ENCODE measurements at places on chromosomes 5 and 9.
A peak's percentile ranks its signal among the peaks of the same experiment; 100 is the strongest.

DNA sequence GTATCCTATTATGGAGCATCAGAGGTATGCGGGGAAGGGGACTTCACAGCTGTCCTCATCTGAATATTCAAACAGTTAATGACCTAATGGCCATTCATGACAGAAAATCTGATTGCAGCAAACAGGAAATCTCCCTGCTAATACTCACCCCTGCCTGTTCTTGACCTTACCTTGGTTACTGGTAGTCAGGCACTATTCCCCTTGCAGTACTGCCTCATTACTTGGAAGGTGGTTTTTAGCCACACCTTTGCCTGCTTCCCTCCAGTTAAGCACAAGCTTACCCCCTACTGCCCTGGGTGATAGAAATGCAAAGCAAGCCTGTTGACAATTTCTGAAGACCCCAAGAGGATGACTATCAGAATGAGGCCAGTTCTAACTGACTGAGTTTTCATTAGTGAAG, 332.4 kb downstream of the NTRK2 start:
- DNase-seq, result no peak

GRCh38 chr5:33905381-33905780, 13.6 kb upstream of the ADAMTS12 start:
- DNase-seq, result no peak

DNA sequence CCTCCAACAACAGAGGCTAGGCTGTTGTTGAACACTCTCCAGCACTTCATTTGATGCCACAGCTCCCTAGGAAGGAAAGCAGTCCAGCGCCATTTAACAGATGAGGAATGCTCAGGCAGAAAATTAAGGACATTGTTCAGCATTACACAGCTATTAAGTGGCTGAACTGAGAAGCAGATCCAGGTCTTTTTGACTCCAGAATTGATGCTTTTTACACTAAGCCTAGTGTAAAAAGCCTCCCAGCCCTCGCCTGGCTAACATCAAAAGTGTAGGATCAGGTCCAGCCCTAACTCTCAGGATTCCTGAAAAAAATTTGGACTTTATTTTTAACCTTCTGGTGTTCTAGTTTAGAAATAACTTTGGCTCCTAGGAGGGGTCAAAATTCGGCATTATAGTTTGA, 106.4 kb upstream of the SMC5 start:
- DNase-seq, result no peak

- DNase-seq, result no peak
Measured at GRCh38 chr9:74847478-74848152, 40.1 kb downstream of the TRPM6 start.

DNA sequence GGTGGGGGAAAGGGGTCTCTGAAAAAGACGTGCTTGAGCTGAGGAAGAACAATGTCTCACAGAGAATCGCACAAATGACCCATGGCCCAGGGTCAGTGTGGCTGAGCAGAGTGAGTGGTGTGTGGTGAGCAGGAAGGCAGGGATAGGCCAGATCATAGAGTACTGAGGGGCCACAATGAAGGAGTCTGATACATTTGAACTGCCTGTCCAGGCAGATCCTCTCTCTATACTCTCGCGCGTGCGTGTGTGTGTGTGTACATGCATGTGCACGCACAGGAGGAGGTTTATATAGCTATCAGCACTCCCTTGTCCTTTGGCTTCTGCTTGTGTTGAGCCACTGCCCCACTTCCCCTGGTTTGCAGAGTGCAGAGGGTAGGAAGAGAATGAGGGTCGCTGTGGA, 294.0 kb downstream of the ZNF608 start:
- no peak for DNase-seq

DNA sequence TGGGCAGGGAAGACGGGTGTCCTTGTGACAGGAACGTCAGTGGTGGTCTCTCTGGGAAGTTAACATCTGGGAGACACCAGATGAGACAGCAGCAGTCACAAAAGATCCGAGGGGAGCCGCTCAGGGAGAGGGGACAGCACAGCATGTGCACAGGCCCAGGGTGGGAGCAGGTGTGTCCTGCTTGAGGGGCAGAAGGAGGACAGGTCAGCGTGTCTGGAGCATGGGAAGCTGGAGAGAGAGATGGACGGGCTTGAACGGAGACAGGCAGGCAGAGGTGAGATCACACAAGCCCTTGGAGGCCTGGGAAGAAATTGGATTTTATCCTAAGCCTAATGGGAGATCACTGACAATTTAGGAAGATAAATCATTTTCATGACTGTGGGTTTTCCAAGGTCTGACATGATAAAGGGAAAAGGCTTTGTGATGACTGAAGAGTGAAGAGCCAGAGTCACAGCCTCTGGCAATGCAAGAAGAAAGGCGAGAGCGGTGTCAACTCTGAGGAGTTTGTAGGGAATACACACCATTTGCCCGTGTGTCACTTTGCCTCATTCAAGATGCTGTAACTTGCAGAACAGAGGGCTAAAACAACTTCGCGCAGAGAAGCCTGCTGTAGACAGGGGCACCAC, 88.3 kb downstream of the FSTL4 start:
- no peak for DNase-seq

GRCh38 chr5:176700239-176700847, 53.1 kb downstream of the TSPAN17 start:
- no peak for DNase-seq

DNA sequence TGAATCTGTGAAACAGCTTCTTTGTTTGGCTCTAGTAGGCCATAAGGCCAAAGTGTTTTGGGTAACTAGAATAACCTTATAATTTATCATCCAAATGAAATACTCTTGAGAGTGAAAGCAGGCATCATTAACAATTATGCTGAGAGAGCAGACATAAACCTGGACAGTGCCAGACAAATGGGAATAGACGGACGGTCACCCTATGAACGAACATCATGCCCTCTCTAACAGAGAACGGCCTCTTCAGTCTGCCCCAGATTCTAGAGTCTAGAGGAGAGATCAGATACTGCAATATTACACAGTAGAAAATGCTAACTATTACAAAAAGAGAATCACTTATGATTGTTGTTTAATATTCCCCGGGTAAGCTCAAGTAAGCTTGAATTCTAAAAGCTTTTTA, 68.5 kb downstream of the APBA1 start:
- no peak for DNase-seq

DNA sequence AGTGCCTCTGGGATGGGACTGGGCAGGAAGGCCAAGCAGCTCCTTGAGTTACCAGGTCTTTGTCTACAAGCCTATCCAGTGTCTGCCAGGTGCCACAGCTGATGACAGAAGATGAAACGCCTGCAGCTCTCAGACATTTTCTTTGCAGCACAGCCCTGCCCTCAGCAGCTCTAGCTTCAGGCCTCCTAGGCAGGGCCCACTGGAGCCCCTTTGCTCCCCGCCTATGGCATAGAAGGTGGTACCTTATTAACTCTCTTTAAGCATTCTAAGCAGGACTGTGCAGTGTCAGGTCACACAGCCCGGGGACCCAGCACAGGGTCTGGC, 1.3 kb upstream of the SKP1 start:
- no peak for DNase-seq

DNA sequence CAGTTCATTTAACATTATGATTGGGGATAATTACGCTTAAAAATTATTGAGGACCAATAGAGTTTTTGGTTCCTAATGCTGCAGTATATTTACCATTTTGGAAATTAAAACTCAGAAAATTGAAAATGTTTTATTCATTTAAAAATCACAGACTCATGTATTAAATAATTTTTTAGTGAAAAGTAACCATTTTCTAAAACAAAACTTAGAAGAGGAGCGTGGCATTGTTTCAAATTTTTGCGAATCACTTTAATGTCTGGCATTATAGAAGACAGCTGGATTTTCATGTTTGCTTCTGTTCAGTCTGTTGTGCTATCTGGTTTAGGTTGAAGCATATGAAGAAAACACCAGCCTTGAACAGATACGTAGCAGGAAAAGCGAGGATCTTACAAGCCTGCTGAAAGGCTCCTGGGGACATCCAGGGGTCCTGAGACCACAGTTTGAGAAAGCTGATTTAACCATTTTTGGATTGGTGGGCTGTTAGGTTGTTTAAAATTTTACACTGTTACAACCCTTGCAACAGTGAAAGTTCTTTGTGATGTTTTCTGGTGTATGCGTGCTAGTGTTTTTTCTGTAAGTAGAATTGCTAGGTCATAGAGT, 1.6 kb downstream of the ZFYVE16 start:
- no peak for DNase-seq

DNA sequence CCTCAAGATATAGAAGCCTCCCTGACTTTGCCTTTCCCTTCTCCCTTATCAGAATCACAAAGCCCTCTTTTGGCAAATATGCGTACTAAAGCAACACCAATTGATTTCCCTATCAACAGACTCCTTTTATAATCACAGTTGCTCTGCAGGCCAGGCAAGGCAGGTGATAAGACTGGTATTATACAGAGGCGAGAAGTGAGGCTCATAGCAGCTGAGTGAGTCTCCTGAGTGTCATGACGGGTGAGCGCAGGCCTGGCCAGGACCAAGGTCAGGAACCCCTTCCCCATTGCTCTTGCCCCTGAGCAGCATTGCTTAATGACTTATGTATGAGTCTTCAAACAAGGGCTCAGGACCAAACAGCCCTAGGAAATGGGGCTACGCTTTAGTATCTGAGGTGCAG, 70.8 kb downstream of the FBXO38 start:
- no peak for DNase-seq

DNA sequence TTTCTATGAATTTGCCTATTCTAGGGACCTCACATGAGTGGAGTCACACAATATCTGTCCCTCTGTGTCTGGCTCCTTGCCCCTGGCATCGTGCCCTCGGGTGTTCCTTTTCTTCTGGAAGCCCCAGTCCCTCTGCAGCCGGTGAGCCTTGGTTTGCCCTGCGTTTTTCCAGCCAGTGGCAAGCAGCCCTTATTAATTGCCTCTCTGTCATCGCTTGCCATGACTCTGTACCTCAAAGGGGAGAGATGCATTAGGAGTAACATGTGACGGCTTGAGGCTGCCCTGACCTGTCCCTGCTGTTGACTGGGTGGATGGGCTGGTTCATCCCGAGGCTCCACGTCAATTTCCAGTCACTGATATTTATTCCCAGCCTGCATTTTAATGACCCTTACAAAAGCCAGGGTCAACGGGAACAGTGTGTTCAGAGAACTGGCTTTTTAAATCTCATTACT, 87.3 kb downstream of the CFAP90 start:
- no peak for DNase-seq

DNA sequence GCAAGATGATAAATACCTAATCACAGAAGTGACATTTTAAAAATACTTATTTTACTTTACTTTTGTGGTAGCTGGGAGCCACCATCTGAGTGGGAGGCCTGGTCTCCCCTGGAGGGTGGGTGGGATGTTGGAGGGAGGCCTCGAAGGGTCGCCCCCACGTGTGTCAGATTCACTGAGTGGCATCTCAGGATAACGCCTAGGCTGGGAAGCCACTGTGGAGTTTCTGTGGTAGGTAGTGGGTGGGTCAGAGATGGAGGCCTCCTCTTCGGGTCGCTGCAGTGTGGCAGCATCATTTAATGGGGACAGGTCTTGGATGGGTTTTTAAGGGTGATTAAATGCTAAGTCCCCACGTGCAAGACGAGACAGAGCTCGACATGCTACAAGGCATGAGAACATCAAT, 1154.8 kb upstream of the CDH18 start:
- no peak for DNase-seq

GRCh38 chr5:149727336-149728035, 2.6 kb upstream of the PPARGC1B start:
- DNase-seq, result peak; percentile 53

DNA sequence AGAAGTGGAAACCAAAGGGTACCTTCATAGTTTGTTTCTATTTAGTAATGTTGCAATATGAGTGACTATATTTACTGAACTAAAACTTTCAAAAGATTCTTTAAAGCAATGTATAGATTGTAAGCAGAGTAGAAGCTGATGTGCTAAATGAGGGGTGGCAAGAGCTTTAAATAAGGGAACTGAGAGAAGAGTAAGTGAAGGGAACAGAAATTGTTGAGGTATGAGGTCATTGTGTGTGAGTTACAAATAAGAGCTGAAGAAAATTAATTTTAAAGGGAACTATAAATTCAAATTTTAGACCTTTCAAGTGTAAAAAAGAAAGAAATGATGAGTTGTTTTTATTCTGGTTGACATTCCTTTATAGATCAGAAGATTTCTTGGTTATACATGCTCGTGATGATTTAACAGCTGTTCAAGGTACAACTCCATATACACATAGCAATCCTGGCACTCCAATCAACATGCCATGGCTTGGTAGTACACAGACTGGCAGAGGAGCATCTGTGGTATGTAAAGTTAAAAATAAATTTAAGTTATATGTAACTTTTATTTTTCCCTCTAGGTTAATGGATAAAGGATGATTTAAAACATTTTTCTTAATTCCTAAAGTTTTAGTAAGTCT, 135.1 kb upstream of the TNFAIP8 start:
- DNase-seq, result no peak

- DNase-seq, result no peak
Measured at GRCh38 chr5:32936329-32936728, 225.2 kb downstream of the NPR3 start.

DNA sequence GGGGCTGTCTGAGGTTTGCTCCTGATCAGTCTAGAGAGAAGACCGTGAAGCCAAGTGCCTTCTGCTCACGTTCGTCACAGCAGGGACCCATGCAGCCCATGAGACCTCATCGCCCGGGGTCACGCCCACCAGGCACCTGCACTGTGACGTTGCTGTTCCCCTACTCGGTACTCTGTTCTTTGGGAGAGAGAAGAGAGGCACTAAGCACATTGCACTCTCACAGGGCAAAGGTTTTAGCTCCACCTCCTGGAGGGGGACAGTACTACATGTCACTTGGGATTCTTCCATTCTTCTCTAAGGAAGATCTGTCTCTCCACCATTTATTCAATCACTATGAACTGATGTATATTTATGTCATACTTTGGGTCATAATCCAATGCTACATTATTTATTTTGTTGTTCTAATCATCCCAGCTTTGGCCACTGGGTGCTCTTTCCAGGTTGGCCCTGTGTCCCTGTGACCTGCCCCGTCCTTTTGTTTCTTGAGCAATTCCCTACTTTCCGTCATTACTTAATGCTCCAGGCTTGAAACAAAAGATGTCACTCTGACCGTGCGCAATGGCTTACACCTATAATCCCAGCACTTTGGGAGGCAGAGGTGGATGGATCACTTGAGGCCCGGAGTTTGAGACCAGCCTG, 31.4 kb upstream of the BRD3 start:
- DNase-seq, result peak; percentile 76

DNA sequence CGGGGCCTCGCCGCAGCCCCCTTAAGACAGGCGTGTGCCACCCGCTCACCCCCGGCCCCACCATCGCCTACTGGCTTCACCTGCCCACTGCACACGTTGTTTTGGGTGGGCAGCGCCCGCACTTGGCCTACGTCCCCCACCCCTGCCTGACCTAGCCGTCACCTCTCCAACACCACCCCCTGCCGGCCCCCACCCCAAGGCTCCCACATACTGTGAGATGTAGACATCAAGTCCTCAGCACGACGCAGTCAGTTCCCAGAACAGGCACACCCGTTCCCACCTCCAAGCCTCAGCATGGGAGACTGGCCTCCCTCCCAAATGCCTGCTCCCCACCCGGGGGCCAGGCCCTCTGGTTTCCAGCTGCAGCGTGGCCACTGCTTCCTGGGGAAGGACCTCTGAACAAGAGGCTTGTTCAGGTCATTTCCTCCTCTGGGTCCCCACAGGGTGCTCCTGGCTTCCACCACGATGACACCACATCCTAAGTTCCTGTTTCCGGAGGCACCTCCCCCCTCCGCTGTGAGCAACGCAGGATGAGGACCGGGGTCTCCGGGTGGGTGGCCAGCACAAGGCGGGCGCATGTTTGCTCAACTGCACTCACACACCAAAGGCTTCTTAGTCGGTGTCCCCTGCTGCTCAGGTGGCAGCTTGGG, 11.3 kb downstream of the DBN1 start:
- DNase-seq, result no peak

- no peak for DNase-seq
Measured at GRCh38 chr5:33891446-33891787, 373 bp downstream of the ADAMTS12 start.

Data from activated CD8-positive, alpha-beta memory T cell treated with anti-CD3 and anti-CD28 coated beads for 24 hours (primary cell).